ENCODE measurements at places on chromosomes 5 and 9.
A peak's percentile ranks its signal among the peaks of the same experiment; 100 is the strongest.

GRCh38 chr5:178996156-178996555 lies 1.0 kb upstream of the GRM6 start:
- DNase-seq, result no peak

DNA sequence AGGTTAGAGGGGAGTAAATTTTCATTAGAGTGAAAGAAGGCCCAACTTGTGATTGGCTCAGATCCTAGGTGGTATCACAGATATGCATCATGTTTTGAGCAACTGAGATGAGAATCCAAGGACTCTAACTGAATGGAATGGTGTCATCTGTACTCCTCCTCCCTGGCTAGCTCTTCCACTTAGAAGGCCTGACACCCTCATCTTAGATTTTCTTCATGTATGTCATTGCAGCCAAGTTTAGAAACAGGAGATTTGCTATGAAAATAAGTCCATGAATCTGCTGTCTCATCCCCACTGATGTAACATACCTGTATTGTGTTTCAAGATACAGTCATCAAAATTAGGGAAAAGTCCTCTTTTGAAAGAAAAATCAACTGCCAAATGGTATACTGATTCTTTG lies 54.4 kb downstream of the ITGA1 start:
- DNase-seq, result no peak

- DNase-seq, result no peak
Observed at GRCh38 chr9:2859776-2860379, 16.0 kb upstream of the PUM3 start.

GRCh38 chr5:96721351-96721977 lies 59.3 kb downstream of the CAST start:
- no peak for DNase-seq

- peak; percentile 7 for DNase-seq
Observed at GRCh38 chr5:96388176-96388575, 44.9 kb downstream of the PCSK1 start.

- DNase-seq, result no peak
Observed at GRCh38 chr5:115402822-115403577, 106.5 kb upstream of the CCDC112 start.

- peak; percentile 32 for DNase-seq
Observed at GRCh38 chr5:112848116-112848811, 12.8 kb upstream of the SRP19 start.

GRCh38 chr5:90855296-90856010 lies 296.9 kb downstream of the ADGRV1 start:
- no peak for DNase-seq

DNA sequence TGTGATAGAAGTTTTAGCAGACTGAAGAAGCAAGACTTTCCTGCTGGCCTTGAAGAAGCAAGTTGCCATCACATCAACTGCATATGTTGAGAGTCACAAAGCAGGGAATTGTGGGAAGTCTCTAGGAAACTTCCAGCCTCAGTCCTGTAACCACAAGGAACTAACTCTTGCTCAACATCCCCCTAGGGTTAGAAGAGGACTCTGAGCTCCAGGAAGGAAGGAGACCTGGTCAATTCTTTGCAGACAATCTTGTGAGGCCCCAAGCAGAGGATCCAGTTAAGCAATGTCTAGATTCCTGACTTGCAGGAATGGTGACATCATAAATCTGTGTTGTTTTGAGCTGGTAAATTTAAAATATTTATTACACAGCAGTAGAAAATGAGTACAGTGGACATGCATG lies 18.6 kb upstream of the ZNF366 start:
- peak; percentile 41 for DNase-seq

DNA sequence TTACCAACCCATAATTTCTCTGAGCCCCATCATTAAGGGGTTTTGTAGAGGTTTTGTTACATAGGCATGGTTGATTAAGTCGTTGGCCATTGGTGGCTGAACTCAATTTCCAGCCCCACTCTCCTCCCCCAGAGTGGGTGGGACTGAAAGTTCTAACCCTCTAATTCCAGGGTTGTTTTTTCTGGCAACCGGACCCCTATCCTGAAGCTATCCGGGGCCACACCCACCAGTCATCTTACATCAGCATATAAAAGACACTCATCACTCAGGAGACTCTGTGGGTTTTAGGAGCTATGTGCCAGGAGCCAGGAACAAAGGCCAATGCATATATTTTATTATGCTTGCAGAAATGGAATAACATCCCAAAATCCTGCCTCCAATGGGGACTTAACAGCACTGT lies 186.0 kb downstream of the NXNL2 start:
- no peak for DNase-seq

- no peak for DNase-seq
Observed at GRCh38 chr5:179237770-179238627, 107.3 kb downstream of the ADAMTS2 start.

GRCh38 chr9:93118863-93119702 lies 15.0 kb downstream of the NINJ1 start:
- DNase-seq, result no peak

- DNase-seq, result no peak
Observed at GRCh38 chr5:94173100-94173499, 431.7 kb upstream of the POU5F2 start.

DNA sequence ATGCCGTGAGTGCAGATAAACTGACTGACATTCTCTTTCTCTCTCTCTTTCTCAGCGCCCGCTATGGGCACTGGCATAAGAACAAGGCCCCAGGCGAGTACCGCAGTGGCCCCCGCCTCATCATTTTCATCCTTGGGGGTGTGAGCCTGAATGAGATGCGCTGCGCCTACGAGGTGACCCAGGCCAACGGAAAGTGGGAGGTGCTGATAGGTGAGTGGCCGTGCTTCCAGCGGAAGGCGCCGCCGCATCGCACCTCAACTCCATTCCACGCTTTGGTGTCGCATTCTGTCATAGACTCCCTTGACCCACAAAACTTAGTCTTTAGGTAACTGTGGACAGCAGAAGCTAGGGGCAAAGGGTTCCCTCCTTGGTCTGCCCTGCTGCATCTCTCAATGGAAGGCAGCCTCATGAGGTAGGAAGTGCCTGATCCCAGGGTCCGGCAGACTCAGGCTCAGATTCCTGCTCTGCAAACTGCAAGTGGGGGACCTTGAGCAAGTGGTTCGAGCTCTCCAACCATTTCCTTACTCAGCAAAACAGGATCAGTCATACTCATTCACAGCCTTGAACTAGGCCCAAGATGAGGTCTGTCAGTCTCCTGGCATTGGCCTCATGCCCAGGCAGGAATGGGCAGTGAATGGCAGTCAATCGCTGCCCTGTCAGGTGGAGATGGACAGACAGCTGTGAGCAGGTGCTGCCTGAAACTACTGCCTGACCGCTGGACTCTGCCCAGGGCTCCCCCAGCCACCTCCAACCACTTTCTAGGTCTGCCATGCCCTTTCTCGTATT lies 24.2 kb upstream of the CFAP157 start:
- DNase-seq, result no peak

DNA sequence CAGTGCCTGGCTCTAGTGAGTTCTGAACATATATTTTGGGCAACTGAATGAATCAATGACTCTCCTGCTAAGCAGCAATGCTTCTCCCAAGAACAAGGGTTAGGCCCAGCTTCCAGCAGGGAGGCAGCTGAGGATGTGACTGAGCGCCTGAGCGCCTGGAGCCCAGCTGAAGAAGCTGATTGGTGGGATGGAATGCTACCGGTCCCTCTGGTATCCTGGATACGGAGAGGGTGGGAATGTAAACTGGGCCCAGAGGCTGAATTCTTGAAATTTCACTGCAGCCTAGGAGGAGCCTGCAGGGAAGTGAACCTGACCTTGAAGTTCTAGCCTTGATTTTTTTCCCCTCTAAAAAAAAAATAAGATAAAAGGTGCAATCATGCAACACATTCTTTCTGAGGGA lies 43.2 kb downstream of the WWC1 start:
- peak; percentile 57 for DNase-seq

- DNase-seq, result no peak
Observed at GRCh38 chr5:77449981-77450380, 42.1 kb downstream of the WDR41 start.

DNA sequence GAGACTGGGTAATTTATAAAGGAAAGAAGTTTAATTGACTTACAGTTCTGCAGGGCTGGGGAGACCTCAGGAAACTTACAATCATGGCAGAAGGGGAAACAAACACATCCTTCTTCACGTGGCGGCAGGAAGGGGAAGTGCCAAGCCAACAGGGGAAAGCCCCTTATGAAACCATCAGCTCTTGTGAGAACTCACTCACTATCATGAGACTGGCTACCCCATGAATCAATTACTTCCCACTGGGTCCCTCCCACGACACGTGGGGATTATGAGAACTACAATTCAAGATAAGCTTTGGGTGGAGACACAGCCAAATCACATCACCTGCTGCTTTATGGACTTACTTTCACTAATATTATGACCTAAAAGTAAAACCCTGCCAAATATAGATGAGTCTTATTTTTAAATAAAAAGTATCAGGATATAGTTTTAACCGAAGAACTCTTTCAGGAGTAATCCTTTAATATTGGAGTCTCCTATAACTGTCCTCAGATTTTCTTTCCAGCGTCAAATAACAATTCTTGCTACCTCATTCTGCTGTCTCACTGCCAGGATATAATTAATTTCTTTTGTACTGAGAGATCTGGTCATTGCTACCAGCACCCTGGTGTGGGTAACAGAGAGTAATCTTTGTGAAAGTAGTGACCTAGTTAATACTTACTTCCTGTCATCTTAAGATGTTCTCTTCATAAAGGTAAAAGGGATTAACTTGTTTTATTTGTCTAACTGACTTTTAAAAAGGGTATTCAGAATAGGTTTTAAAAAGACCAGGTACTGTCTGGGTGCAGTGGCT lies 68.6 kb downstream of the NLN start:
- DNase-seq, result no peak

DNA sequence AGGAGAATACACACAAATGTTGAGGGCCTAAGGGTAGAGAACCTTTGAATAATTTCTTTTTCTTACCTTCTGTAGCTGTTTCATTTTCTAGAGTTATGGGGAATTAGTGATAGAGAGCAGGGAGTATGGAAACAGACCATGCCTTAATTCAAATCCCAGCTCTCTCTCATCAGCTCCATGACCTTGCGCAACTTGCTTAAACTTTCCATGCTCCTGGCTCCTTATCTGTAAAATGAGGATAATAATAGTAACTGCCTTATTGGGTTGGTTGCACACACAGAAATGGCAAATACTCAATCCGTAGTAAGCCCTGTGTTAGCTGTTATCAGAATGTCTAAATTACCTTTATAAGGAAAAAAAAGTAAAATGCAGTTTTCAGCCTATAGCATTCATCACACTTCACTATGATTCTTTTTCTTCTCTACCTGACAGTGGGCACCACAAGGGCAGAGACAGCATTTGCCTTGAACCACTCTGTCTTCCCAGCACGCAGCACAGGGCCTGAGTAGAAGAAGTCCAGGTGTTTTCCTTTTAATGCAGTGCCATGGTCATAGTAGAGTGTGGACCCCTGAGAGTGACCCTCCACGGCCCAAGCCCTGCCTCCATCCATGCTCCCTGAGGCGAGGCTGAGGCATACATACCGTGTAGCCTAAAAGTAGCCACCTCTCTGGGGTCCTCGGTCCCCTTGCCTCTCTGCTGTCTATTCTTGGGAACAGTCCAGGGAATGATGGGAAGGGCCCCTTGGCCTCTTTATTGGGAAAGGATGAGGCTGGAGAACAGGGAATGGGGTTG lies 17.4 kb downstream of the C5orf15 start:
- no peak for DNase-seq

DNA sequence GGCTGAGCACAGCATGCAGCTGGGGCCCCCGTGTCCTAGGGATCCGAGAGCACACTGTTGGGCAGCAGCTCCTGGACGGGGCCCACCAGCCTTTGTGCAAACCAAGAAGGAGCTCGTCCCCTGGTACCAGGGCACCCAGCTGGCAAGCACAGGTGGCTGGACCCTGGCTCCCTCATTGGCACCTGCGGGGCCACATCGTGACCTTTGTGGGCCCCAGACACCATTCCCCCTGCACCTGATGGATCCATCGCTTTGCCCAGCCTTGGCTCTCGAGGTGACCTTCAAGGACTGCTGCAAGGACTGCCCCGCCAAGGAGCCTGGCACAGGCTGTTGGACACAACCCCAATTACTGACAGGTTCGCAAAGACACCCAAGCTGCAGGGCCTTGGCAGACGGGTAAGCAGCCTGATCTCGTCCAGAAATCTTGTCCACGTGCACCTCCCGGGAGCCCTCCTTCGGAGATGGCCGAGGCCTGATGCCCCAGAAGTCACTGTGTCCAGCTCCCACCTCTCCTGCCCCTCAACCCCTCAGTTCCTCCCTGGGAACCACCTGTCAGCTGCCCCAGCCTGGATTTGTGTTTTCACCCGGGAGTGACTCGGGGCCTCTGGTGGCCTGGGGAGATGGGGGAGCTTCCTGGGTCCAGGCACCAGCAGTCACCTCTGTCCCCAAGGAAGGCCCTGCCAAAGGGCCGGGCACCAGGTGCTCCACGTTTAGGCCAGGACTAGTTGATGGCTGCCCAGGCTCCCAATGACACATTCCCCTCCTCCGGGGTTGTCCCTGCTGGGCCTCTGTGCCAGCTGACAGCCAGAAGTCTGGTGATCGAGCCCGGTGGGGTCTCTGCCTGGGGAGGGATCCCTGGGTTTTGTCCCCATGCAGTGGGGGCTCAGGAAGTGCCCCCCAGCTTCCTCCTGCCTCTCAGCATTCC lies 137.1 kb upstream of the PPP1R26 start:
- no peak for DNase-seq

GRCh38 chr5:101306391-101307137 lies 403.5 kb upstream of the ST8SIA4 start:
- no peak for DNase-seq

GRCh38 chr9:99180199-99180598 lies 41.5 kb downstream of the ALG2 start:
- DNase-seq, result no peak

DNA sequence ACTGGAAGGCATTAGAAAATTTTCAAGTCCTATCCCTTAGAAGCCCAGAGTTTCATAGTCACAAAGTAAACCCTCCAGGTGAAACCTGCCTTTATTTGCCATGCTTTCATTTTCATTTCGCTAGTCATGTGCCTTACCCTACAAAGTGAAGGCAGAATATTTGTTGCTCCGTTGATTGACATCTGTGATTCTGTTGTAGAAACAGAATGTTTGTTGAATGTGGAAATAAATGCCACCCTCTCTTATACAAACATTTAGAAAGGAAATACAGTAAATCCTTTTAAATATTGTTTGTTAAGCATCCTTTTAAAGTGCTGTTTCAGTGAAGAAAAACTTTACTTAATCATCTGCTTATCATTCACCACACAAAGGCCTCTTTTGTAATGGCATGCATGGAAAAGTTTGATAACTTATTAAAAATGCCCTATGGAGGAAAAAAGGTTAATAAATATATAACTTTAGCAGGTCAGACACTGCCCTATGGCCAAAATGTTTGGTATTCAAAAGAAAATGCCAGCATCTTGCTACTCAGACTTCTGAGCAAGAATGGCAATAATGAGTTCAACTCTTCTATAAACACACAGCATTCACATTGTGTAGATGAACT lies 34.3 kb upstream of the CAST start:
- no peak for DNase-seq

GRCh38 chr5:93511445-93511844 lies 69.6 kb downstream of the NR2F1-AS1 start:
- no peak for DNase-seq

GRCh38 chr9:976258-976942 lies at the start of gene DMRT3:
Gene DMRT3, plus strand, starts transcription at chr9:976655. Its CDS starts 347 bp downstream, at chr9:977002.
- DNase-seq, result no peak

Measured in AG04450 (cell line).